Psoas muscle (tissue), 8 donors: ENCODE measurements at places on chromosomes 2 and 18.

DNA sequence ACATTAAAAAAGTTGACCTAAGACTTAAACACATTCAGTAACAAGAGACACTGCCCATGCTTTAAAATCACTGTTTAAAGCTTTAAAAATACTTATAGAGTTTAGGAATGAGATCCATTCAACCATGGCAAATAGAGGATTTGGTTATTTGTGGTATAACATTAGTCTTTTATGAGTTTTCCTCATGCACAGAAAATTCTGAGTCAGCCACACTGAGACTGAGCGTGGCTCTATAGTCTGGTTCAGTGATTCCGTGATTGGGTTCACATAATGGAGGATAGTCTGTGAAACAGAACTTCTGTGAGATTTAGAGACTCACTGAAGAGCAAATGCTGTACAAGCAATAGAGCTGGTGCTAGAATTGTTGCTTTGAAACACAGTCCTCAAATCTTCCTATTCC lies 1502.4 kb upstream of the PIK3C3 start:
- H3K4me3 ChIP-seq = no peak overlapping the region
- H3K27ac ChIP-seq = no peak overlapping the region
- H3K4me1 ChIP-seq = no peaks in the 10 kb centered on the region
- H3K27me3 ChIP-seq = no peaks in the 10 kb centered on the region

DNA sequence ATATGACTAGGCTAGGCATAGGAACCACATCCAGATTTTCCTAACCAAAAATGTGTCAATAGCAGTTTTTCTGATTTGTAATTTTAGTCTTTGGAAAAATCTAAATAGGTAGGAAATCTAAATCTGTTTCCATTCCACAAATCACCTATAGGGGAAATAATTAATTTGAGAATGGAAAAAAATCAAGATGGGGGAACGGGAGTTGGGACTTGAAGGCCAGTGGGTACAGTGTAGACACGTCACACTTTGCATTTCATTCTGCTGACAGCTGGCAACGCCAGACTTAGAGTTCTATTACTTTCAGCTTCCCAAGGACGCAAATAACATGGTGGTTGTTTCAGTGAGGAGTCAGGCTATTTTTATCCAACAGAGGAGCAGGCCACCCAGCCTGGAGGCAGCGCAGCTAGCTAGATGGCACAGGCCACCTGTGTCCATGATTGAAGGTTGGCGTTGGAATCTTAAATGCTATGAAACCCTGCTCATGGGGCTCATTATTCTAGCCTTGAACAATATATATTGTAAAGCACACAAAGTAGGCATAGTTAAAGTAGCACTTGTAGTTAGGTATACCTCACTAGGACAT lies 23.4 kb downstream of the HNRNPA3 start:
- H3K27ac ChIP-seq = peak overlapping the region; percentile 89
- H3K36me3 ChIP-seq = peaks cover 13% of the 10 kb centered on the region
- peak overlapping the region; percentile 14 for H3K4me3 ChIP-seq
- DNase-seq = peak; percentile 32
- H3K27me3 ChIP-seq = no peaks in the 10 kb centered on the region

GRCh38 chr2:176683618-176684111 lies 414.4 kb downstream of the MTX2 start:
- H3K4me1 ChIP-seq = no peaks in the 10 kb centered on the region
- peaks cover 4% of the 10 kb centered on the region for H3K27me3 ChIP-seq
- no peak for DNase-seq
- H3K27ac ChIP-seq = no peak overlapping the region
- H3K36me3 ChIP-seq = no peaks in the 10 kb centered on the region
- H3K4me3 ChIP-seq = no peak overlapping the region

DNA sequence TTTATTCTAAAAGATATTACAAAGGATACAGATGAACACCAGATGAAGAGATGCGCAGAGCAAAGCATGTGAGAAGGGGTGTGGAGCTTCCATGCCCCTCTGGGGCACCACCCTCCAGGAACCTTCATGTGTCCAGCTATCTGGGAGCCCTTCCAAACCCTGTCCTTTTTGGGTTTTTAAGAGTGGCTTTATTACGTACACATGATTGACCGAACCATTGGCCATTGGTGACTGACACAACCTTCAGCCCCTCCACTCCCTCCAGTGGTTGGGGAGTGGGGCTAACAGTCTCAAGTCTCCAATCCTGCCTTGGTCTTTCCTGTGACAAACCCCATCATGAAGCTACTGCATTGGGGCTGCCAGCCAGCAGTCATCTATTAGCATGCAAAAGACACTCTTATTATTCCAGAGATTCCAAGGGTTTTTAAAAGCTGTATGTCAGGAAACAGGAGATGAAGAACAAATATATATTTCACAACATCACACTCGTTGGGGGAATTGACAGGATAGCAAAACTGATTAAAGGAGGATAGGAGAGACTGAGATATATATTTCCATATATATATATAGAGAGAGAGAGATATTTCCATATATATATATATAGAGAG lies 19.4 kb downstream of the IL1B start:
- no peak for DNase-seq
- H3K4me3 ChIP-seq = no peak overlapping the region
- no peak overlapping the region for H3K27ac ChIP-seq
- H3K4me1 ChIP-seq = peaks cover 4% of the 10 kb centered on the region
- H3K36me3 ChIP-seq = no peaks in the 10 kb centered on the region

GRCh38 chr2:30491225-30491624 lies 44.2 kb downstream of the LCLAT1 start:
- no peak overlapping the region for H3K4me3 ChIP-seq
- no peak overlapping the region for H3K27ac ChIP-seq
- no peak for DNase-seq
- H3K4me1 ChIP-seq = peaks cover 32% of the 10 kb centered on the region

DNA sequence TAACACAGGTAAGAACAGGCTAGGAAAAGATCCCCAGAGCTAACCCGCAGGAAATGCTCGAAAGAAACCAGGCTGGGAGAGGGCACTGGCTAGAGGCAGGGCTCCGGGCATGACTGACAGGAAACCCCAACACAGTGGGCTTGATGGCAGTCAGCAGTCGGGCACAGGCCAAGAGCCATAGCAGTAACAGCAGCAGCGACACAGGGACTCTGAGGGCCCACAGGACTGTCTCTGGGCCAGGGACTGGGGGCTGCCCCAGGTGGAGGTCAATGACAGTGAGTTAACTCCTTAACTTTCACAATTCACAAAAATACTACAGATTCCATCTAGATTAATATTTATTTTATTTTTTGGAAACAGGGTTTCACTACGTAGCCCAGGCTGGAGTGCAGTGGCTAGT lies 37.3 kb upstream of the ASPRV1 start:
- no peak overlapping the region for H3K4me3 ChIP-seq
- no peak overlapping the region for H3K27ac ChIP-seq
- no peaks in the 10 kb centered on the region for H3K4me1 ChIP-seq
- H3K27me3 ChIP-seq = no peaks in the 10 kb centered on the region
- H3K36me3 ChIP-seq = no peaks in the 10 kb centered on the region

DNA sequence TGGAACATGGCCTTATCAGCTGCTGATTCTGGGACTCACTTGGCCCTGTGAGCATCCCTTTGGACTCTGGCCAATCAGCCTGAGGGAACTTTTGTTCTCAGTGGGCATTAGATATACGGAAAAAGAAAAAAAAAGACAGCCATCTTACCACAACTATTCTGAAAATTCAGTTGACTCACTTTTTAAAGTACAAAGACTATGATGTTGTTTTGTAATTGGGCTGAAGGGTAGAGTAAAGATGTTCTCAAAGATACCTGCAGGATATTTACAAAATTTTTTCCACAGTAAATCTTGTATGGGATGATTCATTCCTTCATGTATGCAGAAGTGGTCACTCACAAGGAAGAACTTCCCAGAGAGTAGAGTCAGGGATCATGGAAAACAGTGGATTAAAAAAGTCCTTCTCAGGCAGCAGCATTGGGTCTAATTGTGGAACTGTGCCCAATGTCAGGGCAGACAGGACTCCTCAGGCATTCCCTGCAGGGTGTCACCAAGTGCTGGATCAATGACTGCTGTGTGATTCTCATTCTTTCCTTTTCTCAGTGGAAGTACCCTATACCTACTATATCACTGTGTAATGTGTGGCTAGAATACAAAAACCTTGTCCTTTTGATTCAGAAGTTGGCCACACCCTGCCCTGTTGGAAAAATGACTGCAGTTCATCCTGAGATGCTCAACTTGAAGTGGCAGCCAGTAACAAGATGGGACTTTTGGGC lies 35.4 kb downstream of the SULT1C4 start:
- H3K4me1 ChIP-seq = no peaks in the 10 kb centered on the region
- no peak for DNase-seq
- no peaks in the 10 kb centered on the region for H3K27me3 ChIP-seq
- no peak overlapping the region for H3K27ac ChIP-seq

DNA sequence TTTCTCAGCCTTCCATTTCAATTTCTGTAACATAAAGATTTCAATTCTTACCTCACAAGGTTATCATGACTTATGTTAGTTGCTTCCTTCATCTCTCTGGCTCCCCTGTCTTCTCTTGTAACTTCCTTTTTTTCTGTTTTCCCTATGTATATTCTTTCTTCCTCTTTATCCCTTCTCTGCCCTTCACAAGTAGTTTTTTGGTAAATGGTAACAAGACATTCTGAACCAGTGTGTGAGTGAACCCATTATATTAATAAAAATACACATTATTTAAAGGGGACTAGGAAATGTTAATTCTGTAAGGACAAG lies 8.4 kb downstream of the ACSL3 start:
- peaks cover 65% of the 10 kb centered on the region for H3K4me1 ChIP-seq
- H3K4me3 ChIP-seq = no peak overlapping the region
- no peaks in the 10 kb centered on the region for H3K36me3 ChIP-seq
- peak overlapping the region; percentile 59 for H3K27ac ChIP-seq
- no peak for DNase-seq

- no peaks in the 10 kb centered on the region for H3K27me3 ChIP-seq
- DNase-seq = no peak
- H3K4me1 ChIP-seq = no peaks in the 10 kb centered on the region
- H3K4me3 ChIP-seq = no peak overlapping the region
- no peak overlapping the region for H3K27ac ChIP-seq
Measured at GRCh38 chr2:180905461-180905860, 74.9 kb upstream of the UBE2E3 start.

GRCh38 chr2:72212486-72212855 lies 64.8 kb upstream of the CYP26B1 start:
- no peaks in the 10 kb centered on the region for H3K27me3 ChIP-seq
- H3K4me3 ChIP-seq = no peak overlapping the region
- no peak for DNase-seq
- no peaks in the 10 kb centered on the region for H3K4me1 ChIP-seq
- no peak overlapping the region for H3K27ac ChIP-seq
- no peaks in the 10 kb centered on the region for H3K36me3 ChIP-seq

GRCh38 chr2:105090091-105090490 lies 52.2 kb downstream of the MRPS9 start:
- no peaks in the 10 kb centered on the region for H3K4me1 ChIP-seq
- no peaks in the 10 kb centered on the region for H3K36me3 ChIP-seq
- H3K27ac ChIP-seq = no peak overlapping the region
- H3K27me3 ChIP-seq = no peaks in the 10 kb centered on the region

DNA sequence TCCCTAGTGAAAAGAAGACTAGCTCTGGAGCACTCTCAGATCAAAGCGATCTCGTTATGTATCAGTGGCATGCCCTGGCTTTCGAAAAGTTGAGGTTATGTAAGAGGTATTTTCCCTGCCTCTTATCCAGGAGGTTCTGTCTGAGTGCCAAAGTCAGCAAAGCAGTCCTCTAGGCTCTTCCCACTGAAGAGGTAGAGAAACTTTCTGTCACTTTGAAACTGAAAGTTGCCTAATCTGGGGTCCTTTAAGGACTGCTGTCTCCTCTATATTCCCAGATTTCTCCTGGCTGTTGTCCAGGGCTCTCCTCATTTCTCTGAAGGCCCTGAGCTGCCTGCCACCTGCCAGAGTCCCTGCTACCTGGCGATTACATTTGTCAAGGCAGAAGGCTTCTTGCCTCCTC lies 96.3 kb downstream of the B3GNT2 start:
- H3K27me3 ChIP-seq = no peaks in the 10 kb centered on the region
- no peak for DNase-seq
- H3K36me3 ChIP-seq = no peaks in the 10 kb centered on the region

GRCh38 chr18:58536202-58536516 lies 92.7 kb downstream of the ALPK2 start:
- H3K4me3 ChIP-seq = no peak overlapping the region
- no peaks in the 10 kb centered on the region for H3K36me3 ChIP-seq
- no peak for DNase-seq
- no peaks in the 10 kb centered on the region for H3K27me3 ChIP-seq

- H3K27me3 ChIP-seq = no peaks in the 10 kb centered on the region
- no peak overlapping the region for H3K4me3 ChIP-seq
- no peak for DNase-seq
- no peaks in the 10 kb centered on the region for H3K4me1 ChIP-seq
Measured at GRCh38 chr18:8688816-8689215, 16.5 kb upstream of the MTCL1 start.

DNA sequence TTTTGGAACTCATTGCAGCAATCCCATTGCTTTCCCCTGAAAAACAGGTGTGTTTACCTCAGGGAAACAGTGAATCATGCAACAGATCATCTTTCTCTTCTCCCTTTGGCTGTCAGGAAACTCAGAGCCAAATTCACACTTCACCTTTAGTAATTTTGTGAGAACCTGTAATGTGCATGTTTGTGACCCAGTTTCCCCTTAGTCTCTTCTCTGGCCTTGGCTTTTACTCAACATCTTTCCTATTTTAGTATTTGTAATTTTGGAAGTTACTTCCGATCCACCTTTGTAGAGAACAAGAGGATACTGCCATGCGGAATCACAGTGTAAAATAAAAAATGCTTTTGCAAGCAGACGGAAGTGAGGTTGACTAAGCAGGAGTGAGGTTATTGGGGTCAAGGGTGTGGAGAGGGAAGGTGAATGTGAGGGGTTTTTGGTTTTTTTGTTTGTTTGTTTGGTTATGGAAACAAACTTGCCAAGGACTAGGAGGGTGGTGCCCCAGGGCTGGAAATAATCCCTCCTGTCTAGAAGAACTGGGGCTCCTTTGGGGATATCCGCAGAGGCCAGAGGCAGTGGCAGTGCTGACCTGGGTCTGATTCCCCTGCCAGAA lies 14.0 kb downstream of the ASPRV1 start:
- no peak overlapping the region for H3K27ac ChIP-seq
- no peak overlapping the region for H3K4me3 ChIP-seq
- no peak for DNase-seq
- no peaks in the 10 kb centered on the region for H3K4me1 ChIP-seq
- no peaks in the 10 kb centered on the region for H3K36me3 ChIP-seq

DNA sequence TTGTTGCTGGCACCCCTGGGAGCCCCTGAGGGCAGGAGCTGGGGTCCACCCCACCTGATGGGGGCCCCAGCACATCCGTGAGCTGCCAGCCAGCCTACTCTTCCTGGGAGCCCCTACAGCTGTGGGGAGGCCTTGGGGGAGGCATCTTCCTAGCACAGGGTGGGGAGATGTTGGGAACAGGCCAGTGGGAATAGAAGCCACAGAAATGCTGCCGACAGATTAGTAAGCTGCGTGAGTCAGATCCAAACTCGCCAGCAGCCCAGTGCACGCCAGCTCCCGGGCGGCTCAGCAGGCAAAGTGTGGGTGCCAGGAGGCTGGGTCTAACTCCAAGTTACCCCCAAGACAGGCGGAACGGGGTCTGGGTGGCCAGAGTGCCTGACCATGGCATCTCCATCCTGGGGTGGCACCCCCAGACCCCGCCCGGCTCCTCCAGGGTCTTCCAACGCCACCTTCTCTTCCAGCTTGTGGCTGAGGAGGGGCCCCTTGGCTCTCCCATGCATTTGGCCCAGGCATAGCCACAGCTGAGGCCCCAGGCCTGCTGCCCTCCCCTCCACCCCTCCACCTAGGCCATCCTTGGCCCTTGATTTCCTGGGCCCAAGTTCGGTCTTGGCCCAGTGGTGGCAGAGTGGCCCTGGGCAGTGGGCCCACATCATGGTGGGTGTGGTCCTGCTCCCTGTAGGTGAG lies 15.3 kb downstream of the CROCC2 start:
- H3K4me3 ChIP-seq = no peak overlapping the region
- peak; percentile 85 for DNase-seq
- peaks cover 3% of the 10 kb centered on the region for H3K27me3 ChIP-seq
- no peaks in the 10 kb centered on the region for H3K4me1 ChIP-seq
- no peaks in the 10 kb centered on the region for H3K36me3 ChIP-seq
- H3K27ac ChIP-seq = no peak overlapping the region
